ENCODE measurements at places on chromosomes 3 and 15.
A peak's percentile ranks its signal among the peaks of the same experiment; 100 is the strongest.

GRCh38 chr3:152234657-152235375, 33.9 kb upstream of the MBNL1 start:
- no peak for DNase-seq

DNA sequence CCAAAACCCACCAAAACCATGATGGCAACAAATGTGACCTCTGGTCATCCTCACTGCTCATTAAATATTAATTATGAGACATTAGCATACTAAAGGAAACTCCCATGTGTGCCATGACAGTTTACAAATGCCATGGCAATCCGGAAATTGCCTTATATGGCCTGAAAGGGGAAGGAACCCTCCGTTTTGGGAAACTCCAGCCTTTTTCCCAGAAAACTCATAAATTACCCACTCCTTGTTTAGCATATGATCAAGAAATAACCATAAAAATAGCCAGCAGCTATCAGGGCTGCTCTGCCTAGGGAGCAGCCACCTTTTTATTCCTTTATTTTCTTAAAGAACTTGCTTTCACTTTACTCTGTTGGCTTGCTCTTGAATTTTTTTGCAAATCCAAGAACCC, 992.7 kb downstream of the NTRK3 start:
- DNase-seq, result no peak

DNA sequence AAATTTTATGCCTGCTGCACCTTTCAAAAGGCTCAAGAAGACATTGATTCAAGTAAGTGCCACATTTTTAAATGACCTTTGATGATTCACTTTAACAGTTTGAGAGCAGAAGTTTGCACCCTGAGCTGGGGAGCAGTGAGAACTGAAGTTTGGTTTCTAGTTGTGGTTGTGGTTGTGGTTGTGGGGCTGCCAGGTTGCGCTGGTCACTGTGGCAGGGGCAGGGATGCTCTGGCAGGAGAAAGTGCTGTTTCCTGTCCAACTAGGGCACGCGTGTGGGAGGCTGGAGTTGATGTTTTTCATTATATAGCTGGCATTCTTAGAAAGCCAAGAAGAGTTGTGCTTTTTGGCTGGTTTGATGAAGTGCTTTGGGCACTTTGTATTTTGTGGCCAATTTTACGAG, 339.7 kb upstream of the NR2F2 start:
- DNase-seq, result no peak

DNA sequence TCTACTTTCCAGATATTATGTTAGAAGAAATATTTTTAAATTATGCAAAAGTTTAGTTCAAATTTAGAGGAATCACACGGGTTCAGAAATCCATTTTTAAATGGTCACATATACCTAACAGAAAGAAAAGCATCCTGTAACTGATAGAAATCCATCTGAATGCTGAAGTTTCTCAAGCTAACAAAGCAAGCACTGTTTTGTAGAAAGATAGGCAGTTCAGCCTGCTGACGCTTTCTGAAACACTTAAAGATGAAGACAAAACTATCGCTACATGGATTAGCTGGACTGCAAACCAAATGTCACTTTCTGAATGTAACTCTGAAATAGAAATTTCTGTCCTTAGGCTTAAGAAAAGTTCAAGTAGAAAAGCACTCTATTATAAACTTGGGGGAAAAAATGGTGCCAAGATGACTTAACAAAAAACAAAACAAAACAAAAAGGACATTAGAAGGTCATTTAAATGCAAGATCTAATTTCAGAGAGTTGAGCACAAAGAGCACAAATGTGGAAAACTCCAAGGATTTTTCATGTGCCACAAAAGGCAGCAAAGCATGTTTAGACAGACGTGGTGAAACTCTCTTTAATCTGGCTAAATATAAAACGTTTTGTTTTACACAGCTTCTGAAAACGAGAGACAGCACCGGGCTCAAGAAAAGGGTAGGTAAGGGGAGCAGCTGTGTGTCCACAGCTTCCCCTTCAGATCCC, 1.2 kb downstream of the PLOD2 start:
- DNase-seq, result no peak

DNA sequence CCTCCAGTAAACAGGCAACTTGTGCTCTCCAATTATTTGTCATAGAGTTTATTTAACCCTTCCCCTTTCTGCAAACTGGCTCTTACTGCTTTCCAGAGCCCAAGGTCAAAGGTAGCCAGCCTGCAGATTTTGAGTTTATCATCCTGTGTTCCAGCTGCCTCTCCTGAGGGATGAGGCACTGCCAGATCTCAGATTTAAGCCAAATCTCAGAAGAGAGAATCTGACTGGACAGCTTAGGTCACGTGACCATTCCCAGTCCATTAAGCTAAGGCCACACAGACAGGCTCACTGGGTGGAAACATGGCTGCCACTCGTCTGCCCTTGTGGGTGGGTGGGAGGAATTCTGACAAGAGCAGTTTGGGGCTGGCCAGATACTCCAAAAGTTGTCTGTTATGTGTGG, 8.6 kb upstream of the SIAH2 start:
- DNase-seq, result no peak

DNA sequence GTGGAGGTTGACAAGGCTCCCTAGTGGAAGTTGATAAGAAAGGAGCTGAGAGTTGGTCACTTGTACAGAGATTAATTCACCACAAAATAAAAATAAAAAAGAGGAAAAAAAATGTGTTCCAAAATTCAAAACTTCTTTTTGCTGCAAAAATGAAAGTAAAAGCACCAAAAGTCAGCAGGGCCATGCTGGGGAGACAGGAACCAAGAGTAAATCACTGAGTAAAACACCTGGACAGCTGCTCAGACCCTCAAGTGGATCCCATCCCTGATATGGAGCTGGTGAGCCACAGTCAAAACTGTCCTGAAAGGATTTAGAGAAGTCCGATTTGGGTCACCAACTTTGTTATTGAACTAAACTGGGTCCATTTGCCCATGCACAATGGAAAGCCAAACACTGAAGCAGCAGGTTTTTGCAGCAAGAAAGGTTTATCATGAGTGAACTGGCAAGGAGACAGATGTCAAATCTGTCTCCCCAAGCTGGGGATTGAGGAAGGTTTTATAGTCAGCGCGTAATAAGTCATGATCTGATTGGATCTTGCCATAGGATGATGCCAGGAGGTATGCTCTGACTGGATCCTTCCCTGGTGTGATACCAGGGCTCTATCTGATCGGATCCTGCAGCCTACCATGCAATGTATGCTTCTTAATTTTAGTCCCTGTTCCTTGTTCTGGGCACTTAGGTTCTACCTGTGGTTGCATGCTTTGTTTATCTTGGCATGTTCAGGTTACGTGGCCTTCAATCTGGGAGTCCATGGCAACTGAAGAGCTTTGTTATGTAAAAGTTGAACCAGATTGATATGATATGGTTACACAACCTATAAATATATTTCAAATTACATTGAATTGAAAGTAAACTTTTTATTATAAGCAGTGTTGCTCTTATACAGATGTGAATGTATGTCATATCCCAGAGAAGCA, 313.2 kb downstream of the POLQ start:
- DNase-seq, result no peak

DNA sequence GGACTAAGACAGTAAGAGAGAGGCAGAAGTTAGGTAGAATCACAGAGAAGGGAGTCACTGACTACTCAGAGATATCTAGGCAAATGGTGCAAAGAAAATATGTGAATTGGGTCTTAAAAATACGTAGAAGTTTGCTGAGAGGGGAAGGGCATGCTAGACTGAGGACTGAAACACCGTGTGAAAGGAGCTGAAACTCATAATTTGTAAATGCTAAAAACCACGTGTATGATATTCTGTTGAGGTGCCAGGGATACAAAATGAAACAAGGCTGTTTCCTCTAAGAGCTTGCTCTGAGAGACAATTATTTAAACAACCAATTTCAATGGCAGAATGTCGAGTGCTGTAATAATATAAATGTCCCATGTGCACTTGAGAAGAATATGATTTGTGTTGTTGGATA, 47.2 kb downstream of the NCK1 start:
- DNase-seq, result no peak

- peak; percentile 44 for DNase-seq
These were observed 162.5 kb downstream of the AKAP13 start for GRCh38 chr15:85542895-85543331.

GRCh38 chr3:141914311-141914710, 37.9 kb downstream of the ATP1B3 start:
- DNase-seq, result no peak

GRCh38 chr3:31294430-31295149, 238.1 kb upstream of the STT3B start:
- no peak for DNase-seq

- DNase-seq, result no peak
These were observed 48.6 kb downstream of the WDR72 start for GRCh38 chr15:53710906-53711305.

- DNase-seq, result no peak
These were observed 43.6 kb downstream of the PDIA5 start for GRCh38 chr3:123110282-123110975.

DNA sequence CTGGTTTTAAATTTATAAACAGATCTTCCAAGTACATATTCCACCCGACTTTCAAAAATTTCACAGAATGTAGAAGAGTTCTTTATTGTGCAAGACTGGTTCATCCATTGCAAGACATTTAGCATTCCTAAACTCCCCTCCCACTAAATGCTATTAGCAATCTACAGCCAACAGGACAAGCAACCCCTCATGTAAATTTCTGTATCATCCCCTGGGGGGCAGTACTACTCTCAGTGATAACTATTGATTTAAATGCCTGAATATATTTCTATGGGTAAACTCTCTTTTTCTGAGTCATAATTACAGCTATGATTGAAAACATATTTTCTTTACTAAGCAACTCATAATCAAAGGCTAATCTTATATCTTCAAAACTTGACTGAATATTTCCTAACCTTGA, 10.7 kb upstream of the SLC15A2 start:
- peak; percentile 51 for DNase-seq

DNA sequence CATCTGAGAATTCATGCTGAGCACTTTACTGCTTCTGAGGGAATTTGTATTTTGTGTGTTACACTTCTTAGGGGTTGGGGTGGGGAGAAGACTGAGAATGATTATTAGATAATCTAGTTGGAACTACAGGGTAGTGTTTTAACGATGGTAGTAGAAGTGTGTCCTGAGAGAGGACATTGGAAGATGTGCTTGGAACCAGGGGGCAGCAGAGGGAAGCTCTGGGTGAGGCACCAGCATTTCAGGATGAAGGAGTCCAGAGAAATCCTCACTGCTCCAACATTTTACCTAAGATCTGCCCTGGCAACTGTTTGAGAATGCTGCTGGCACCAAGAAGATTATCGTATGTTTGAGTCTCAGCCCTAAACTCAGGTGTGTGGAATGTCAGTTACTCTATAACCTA, 145.5 kb downstream of the SQOR start:
- no peak for DNase-seq

- peak; percentile 54 for DNase-seq
These were observed 68.7 kb upstream of the ATP10A start for GRCh38 chr15:25931851-25932250.

Measured in suppressor macrophage treated with lipopolysaccharide for 1 hour (primary cell).